Occipital lobe (tissue), 3 donors: ENCODE measurements at places on chromosomes 4 and X. TPM values are rescaled to one million over a fixed set of nuclear protein-coding genes. Genes with fewer than 3 reads are reported as not detected.

The GALNTL6 gene
- total RNA-seq = 10.0 TPM

The SCML2 gene
- total RNA-seq = 15.0 TPM

The SNX25 gene
- 50.4 TPM for total RNA-seq

The HTRA3 gene
- total RNA-seq = 1.2 TPM

The PGAM4 gene
- not detected for total RNA-seq

The BBS12 gene
- total RNA-seq = 19.5 TPM

The MGAT4D gene
- not detected for total RNA-seq

The FAM9C gene
- total RNA-seq = 0.31 TPM

The MID1IP1 gene
- total RNA-seq = 21.2 TPM

The GRIA3 gene
- 74.2 TPM for total RNA-seq

The SEPSECS gene
- total RNA-seq = 14.8 TPM

The ARMCX4 gene
- 14.5 TPM for total RNA-seq

The NEXMIF gene
- 57.1 TPM for total RNA-seq

The CACNA1F gene
- total RNA-seq = not detected

The SPANXA1 gene
- not detected for total RNA-seq

The HTT gene
- 71.1 TPM for total RNA-seq

The NOX1 gene
- not detected for total RNA-seq

The ZDHHC15 gene
- 13.6 TPM for total RNA-seq

The GRIA2 gene
- total RNA-seq = 585 TPM

The CSAG2 gene
- not detected for total RNA-seq

The TMPRSS11F gene
- not detected for total RNA-seq

The SPON2 gene
- total RNA-seq = 3.3 TPM

The MTMR8 gene
- total RNA-seq = 3.6 TPM

The MSX1 gene
- 3.0 TPM for total RNA-seq

The DMP1 gene
- 0.16 TPM for total RNA-seq

The ALPK1 gene
- total RNA-seq = 7.3 TPM

The TCP11X1 gene
- total RNA-seq = not detected

The PAGE2 gene
- total RNA-seq = not detected
